CD4-positive, alpha-beta T cell treated with Interleukin-12 subunit alpha and Interleukin-12 subunit beta, for 1 hour (primary cell): ENCODE measurements at places on chromosomes 13 and 19.

- DNase-seq: peak; percentile 73
Measured at GRCh38 chr19:10431254-10431942, 11.1 kb downstream of the PDE4A start.

- no peak for DNase-seq
Measured at GRCh38 chr19:48630296-48631063, 6.7 kb downstream of the DBP start.

DNA sequence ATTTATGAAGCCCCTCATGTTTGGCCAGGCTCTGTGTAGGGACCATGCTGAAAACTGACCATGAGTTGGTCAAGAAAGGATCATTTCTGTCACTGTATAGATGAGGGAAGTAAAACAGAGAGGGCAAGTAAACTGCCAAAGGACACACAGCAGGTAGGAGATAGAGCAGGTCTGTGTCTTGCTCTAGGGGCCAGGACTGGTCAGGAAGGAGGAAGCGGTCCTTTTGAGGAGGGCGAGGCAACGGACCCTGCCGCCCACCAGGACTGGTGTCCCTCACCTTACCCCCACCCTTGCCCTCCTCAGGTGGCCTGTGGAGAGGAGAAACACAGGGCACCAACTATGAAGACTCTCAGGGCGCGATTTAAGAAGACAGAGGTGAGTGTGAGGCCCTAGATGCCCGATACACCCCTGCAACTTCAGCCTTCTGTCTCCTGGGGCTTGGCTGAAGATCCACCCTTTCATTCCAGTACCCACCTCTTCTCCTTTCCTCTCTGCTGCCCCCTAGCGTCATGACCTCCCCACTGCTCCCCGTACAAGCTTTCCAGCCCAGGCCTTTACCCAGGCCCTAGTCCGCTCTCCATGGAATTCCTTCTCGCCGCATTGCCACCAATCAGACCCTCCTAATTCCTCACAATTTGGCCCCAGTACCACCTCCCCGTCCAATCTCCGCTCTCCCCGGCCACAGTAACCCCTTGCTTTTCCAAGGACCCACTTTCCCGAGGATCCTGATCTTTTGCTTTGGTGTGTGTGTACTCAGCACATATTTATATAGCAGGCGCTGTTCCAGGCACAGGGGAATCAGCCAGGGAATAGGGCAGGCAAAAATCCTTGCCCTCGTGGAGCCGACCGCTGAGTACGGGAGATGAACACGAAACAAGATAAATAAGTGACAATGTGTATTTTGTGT lies 3.9 kb downstream of the ANKRD24 start:
- peak; percentile 78 for DNase-seq

GRCh38 chr19:18203408-18203862 lies 407 bp downstream of the RAB3A start:
- DNase-seq: peak; percentile 61

GRCh38 chr13:39875111-39875987 lies 219.9 kb downstream of the COG6 start:
- no peak for DNase-seq

GRCh38 chr13:92317066-92317465 lies 909.5 kb upstream of the GPC6 start:
- no peak for DNase-seq

GRCh38 chr13:27415116-27415515 lies 9.3 kb upstream of the GTF3A start:
- DNase-seq: no peak
